ENCODE measurements at places on chromosomes 3 and 15.

DNA sequence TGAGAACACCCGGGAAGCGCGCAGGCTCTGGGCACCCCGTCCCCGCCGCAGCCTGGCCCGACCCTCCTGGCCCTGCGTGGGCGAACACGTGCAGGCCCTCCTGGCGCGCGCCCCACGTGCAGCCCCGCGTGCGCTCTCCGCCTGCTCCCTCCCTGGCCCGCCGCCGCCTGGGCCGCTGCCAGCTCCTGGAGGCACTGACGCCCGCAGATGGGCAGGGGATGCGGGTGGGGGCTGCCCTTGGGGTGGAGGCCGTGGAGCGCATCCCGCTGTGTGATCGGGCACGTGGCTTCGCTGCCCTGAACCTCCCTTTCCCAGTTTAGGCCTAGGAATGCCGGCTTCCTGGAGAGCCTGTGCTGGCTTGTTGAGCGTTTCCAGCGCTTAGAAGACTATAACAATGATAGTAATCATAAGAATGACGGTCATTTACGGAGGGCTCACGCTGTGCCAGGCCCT is 104.6 kb upstream of the SLC6A6 start:
- no peak for DNase-seq

DNA sequence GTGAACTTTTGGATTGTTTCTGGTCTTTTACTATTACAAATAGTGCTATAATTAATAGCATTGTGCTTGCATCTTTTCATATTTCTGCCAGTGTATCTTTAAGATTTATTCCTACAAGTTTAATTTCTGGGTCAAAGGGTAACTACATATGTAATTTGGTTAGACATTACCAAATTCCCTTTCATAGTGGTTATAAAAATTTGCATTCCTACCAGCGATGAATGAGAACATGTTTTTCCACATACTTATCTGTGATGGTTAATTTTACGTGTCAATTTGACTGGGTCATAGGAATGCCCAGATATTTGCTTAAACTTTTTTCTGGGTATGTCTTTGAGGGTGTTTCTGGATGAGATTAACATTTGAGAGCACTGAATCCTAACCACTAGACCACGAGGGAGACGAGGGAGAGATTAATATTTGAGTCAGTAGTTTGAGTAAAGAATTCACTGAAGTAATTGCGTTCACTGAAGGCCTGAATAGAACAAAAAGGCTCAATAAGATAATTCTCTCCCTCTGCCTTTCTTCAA is 132.3 kb upstream of the NEO1 start:
- DNase-seq: no peak

- no peak for DNase-seq
These were observed 1.0 kb downstream of the ULK3 start for GRCh38 chr15:74841891-74842373.

DNA sequence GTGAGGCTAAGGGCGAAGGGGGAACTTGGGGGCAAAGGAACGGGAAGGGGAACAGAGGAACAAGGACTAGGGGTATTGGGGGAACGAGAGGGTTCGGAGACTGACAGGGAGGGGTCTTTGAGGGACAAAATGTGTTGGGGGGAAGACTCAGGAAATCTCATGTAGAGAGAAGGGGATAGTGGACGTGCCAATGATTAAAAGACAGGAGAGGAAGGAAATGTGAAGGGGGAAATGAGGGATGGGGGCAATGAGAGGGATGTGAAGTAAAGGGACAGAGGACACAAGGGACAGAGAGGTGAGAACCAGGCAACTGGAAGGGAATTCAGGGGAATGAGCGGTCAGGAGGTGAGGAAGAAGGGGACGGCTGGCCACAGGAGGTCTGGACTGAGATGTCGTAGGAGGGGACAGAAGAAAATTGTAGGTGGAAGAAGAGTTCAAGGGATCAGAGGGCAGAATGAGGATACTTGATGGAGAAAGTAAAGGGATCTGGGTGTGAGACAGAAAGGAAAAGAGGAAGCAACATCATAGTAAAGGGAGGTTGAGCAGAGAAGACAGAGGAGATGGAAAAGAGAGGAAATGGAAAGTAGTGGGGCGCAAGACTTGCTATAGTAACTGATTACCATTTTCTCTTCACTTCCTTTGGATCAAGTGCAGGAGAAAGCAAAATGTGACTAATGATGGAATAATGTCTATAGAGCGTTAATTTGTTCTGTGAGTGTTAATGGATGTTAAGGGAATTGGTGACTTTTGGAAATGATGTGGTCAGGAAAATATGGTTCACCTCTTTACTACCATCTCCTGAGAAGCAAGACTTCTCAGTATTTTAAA is 749 bp downstream of the RAB8B start:
- no peak for DNase-seq

DNA sequence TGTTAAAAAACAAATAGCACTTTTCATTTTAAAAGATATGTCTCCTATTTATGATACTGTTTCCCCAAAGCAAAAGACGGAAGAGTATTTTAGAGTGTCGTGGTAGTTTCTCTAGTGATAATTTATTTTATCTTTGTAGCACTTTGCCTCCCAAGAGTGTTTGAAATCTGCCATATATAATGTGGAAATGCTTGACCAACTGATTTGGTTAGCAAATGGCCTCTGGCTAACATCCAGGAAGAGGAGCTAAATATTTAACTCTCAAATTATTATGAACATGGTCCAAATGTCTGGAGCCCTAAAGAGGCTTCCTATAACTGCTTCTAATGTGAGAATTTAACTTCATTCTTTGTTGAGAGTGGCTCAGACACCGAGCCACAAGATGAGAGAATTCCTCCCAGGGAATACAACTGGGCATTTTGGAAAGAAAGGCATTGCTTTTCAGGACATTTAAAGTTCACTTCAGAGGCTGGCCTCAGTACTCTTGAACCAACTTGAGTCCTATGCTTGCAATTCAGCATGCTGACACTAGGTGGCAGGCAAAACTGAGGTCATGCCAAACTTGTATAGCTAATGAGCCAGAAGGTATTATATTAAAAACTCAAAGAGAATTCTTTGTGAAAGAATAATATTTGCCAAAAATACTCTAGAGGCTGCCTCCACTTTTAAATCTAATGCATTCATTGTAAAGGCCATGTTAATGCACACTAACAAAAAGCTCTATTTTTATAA is 104.5 kb downstream of the RARB start:
- DNase-seq: no peak

DNA sequence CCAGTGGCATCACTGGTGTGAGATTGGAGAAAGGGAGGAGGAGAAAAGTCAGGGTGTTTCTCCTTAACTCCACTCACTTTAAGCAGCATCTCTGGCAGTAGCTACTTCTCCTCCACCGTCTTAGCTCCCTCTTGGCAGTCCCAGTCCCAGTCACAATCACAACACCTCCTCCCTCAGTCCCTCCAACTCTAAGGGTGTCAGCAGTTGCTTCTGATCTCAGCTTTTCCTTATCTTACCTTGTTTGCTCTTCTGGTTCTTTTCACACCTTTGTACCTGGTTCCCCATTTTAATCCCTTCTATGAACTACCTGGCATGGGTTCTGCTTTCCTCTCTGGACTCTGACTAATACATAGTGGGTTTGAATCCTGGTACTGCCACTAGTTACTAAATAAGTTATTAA is 188.3 kb upstream of the CTDSPL start:
- no peak for DNase-seq

DNA sequence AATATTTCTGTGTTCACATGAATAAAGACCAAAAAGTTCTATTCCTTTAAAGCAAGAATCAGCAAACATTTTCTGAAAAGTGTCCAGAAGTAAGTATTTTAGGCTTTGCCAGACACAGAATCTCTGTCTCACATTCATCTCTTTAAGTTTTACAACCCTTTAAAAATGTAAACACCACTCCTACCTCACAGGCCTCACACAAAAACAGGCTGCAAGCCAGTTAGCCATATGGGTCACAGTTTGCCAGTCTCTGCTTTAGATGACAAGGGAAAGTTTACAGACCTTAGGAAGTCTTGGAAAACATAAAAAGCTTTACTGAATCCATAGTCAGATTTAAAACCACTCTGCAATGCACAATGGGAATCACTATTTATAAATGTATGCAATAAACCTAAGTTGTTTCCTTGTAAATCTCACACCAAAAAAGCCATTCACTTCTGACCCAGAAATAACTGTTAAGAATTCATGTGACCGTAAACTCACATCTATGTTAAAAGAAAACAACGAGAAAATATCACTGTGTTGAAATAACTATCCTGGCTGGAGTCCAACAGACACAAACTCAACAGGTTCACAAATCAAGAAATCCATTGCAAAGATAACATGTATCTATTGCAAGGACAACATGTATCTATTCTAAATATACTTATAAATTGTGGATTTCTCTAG is 308.2 kb downstream of the ULK4 start:
- DNase-seq: no peak

DNA sequence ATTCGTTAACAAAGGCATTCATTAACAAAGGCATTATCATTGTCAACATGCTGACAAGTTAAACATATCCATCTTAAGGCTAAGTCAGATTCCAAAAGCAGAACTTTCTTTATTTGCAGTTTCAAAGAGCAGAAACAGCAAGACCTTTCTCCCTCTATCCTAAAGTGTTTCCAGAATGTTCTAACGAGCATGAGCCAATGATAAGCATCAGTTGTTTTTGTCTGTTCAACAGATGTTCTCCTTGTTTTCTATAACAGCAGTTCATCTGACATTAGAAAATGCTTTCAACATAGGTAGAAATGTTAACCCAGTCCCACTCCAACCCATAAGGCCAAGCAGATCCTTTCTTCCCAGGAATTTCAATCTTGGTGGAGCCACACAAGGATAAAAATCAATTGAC is 77.6 kb upstream of the POMGNT2 start:
- no peak for DNase-seq

GRCh38 chr3:156981005-156981404 is 154.9 kb downstream of the LEKR1 start:
- no peak for DNase-seq

- no peak for DNase-seq
These were observed 69.8 kb downstream of the TNFAIP8L3 start for GRCh38 chr15:51024735-51025453.
